Activated CD8-positive, alpha-beta memory T cell treated with anti-CD3 and anti-CD28 coated beads, Interleukin-2, amount 10 ng/mL, durations not matched to agents 7 days and 5 days (primary cell): ENCODE measurements at places on chromosomes 1 and 21.

- DNase-seq, result peak; percentile 75
Observed at GRCh38 chr21:31098576-31099005, 60.3 kb upstream of the KRTAP19-8 start.

DNA sequence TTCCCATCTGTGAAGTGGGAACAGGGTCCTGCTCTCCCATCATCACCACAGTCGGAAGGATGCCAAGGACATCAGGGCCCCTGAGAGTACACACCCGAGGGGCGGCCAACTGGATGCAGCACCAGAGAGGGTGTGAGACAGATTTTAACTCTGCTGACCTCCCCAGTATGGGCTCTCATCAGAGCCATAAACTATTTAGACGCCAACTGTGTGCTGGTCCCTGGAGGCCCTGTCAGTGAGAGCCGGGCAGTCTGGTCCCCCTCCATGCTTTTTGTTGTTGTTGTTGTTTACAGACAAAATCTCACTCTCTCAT lies 1.7 kb downstream of the FGR start:
- DNase-seq, result no peak

DNA sequence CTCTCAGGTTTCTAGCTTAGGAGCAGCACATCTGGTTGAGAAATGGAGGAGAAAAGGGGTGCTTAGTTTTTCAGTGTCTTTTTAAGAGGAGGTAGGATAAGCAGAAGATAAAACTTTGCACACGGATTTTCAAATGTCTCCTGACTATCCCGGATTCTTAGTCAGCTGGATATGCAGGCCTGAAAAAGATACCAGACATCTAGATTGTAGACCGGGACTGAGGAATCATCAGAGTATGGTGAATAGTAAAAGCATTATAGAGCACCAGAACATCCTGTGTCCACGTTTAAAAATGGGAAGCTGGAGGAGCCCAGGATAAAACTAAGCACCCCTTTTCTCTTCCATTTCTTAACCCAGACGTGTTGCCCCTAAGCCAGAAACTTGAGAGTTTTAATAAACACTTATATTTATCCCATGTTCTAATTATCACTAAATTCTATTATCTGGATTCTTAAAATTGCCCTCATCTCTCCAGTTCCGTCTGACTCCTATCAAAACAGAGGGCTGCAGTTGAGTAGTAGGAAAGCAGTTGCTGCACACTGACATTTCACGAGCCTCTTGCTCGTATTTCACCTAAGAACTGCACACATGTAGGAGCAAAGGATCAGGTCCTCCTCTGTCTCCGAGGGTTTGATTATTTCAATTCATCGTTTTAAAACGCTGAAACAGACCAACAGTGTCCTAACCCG lies 609 bp downstream of the PIGK start:
- no peak for DNase-seq

GRCh38 chr1:65056866-65057265 lies 90.5 kb upstream of the JAK1 start:
- no peak for DNase-seq

DNA sequence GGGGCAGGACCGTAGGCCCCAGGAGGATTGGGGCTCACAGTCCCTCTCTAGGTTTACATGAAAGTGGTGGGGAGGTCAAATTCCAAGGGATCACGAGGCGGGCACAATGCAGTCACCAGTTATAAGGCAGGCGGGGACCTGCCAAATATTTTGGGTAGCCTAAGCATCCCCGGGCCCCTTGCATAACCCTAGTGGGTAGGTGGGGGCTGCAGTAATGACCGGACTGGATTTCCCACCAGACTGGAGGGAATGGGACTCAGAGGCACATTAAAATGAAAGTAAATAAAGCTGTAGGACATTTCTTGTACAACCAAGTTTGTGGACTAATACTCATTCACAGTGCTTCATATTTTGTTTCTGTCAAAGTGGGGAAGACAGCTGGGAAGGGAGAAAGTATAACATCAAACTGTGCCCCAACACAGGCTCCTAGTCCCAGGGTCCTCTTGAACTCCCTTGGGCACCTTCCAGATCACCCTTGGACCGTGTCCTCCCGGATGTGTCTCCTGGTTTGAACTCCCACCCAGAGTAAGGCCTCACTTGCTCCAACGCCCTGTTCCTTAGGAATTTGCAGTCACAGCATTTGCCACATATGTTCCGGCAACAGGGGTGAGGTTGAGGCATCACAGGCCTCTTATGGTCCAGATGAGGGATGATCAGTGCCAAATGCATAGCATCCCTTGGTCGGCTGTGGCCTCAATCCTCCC lies 28.4 kb upstream of the KIAA0040 start:
- DNase-seq, result no peak

- no peak for DNase-seq
Observed at GRCh38 chr1:154151311-154151710, 3.6 kb downstream of the NUP210L start.

- DNase-seq, result no peak
Observed at GRCh38 chr1:161946071-161946987, 77.3 kb downstream of the OLFML2B start.

DNA sequence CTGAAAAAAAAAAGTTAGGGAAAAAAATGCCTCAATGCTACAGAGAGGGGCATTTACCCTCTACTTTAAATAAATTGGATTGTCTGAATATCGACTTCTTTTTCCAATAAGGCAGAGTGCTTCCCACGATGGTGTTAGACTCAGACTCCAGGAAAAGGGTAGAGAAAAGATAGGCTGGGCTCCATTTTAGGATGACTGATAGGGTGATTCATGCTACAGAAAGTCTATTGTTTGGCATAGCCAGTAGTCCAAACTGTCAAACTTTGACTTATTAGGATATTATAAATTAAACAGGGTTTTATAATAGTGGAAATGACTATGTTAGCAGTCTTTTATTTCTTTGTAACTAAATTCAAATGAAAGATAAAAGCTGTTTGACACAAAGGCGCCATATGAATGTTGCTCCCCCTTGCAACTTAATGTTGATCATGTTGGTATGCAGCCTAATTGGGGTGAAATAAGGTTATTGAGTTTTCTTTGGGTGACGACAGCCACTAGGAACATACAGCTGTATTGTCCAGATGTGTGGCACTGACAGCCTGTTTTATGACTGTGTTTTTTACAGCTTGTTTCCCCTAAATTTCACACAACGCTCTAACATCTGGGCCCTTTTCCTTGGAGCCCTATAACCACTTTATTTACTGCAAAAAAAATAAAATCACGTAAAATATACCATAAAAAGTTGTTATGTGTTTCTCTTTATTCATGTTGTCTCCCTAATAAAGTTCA lies 69.3 kb downstream of the SPAG17 start:
- no peak for DNase-seq

GRCh38 chr1:190452272-190452848 lies 25.3 kb downstream of the BRINP3 start:
- no peak for DNase-seq

DNA sequence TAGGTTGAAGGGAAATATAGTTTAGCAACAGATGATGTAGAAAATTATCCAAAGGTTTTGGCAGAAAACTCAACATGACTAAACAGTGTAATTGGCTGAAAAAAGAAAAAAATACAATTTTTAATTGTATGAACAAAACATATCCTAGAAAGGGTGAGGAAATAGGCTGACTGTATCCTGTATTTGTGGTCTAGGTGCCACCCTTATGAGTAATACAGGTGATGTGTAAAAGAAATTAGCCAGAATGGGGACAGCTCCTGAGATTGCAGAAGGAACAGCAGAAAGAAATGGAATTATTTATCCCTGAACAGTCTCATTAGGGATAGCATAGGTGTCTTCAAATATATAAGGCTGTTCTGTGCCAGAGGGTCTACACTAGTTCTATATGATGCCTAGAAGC lies 24.6 kb downstream of the DNASE2B start:
- no peak for DNase-seq

- DNase-seq, result no peak
Observed at GRCh38 chr1:203040513-203041275, 14.4 kb downstream of the PPFIA4 start.

DNA sequence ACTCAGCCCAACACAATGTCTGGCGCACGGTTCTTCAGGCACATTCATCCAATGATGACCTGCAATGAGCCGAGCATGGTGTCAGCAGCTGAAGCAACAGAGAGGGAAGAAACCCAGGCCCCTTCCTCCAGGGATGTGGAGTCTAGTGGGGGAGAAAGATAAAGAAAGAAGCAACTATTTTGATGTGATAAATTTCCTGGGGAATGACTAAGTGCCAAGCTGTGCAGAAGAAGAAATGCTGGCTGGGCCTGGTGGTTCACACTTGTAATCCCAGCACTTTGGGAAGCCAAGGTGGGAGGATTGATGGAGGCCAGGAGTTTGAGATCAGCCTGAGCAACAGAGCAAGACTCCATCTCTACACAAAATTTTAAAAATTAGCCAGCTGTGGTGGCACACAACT lies 561.8 kb downstream of the KIF26B start:
- DNase-seq, result no peak

DNA sequence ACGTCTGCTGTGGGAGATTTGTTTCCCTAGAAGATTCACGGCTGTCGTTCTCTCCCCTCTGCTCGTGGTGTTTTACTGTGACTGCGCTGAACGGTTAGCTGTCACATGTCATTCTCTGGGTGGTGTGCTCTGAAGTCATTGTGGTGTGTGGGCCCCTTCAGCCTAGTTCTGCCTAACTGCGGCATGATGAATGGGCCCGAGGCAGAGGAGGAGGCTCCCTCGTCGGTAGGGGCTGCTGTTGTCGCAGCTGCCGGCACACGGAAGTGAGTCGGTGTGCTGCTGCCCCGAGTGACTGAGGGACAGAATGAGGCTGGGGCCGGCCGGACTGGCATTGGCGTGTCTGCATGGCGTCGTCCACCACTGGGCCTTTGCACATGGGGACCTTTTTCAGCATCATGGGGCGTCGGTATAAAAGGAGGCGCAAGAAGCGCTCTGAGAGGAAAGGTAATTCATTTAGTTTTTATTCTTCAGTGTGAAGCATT lies 77.9 kb downstream of the ADARB1 start:
- peak; percentile 92 for DNase-seq

- DNase-seq, result no peak
Observed at GRCh38 chr1:153984123-153984894, 1.8 kb downstream of the RAB13 start.

- no peak for DNase-seq
Observed at GRCh38 chr1:76231320-76231719, 156.8 kb downstream of the ST6GALNAC3 start.

DNA sequence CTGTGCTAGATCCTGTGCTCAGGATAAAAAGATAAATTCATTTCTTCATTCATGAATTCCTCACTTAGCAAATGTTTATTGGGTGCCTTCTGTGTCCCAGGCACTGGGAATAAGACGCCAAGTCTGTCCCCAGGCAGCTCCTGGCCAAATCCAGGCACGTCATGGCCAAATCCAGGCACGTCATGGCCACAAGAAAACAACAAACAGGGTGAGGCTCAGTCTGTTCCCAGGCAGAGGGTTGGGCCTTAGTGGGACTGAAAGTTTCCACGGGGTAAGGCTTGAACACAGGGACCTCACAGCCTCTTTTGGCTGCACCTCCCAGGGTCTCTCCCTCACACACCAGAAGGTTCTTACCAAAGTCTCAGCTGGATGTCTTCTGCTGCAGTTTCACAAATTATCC lies 95.7 kb downstream of the PAX7 start:
- DNase-seq, result no peak

- no peak for DNase-seq
Observed at GRCh38 chr1:53410701-53411100, 48.5 kb upstream of the DMRTB1 start.

DNA sequence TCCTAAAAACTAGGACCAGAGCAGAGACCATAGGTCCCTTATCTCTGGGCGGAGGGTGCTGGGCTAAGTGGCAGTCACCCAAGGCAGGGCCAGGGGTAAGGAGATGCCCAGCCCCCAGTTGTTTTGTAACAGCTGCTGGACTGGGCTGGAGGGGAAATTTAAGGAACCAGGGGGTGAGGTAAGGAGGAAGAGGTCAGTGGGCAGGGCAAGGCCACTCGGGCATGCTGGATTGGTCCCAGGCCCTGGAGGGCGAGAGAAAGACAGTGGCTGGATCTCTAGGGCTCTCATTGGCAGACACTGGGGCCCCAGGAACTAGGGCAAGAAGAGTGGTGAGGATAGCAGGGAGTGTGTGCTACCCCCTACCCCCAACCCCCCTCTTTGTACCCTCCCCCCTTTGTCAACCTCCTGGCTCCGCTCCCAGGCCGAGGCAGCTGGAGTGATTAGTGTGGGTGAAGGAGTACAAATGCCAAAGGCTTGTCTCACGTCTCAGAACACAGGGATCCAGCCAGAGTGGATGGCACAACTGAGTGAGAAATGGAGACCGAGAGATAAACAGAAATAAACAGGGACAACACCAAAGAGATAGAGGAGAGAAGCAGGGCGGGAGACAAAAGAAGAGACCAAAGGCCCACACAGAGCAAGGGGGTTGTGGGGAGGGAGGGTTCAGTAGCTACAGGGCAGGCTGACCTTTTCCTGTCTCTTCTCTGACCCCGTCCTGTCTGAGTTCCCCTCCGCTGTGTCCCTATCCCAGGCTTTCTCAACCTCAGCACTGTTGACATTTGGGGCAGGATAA lies 20.5 kb upstream of the THRAP3 start:
- DNase-seq, result no peak

DNA sequence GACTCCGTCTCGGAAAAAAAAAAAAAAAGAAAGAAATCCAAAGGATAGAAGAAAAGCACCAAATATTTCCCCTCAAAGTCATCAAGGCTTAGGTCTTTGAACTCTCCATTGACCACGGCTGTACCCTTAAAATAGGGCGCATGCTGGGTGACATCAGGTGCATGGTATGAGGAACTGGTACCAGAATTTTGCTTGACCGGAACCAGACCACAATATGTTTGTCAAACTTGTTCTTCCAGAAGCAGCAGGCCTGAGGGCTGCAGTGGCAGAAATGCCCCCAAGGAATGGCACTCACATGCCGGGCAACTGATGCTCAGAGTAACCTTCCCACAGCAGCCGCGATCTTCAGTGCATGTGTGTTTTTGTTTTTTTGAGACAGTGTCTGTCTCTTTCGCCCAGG lies 21.0 kb downstream of the RCC1 start:
- DNase-seq, result no peak

- peak; percentile 46 for DNase-seq
Observed at GRCh38 chr21:34074283-34075090, 1.1 kb downstream of the MRPS6 start.

- no peak for DNase-seq
Observed at GRCh38 chr21:32406405-32406804, 6.1 kb upstream of the EVA1C start.
